ENCODE measurements at places on chromosomes 2 and 18.

DNA sequence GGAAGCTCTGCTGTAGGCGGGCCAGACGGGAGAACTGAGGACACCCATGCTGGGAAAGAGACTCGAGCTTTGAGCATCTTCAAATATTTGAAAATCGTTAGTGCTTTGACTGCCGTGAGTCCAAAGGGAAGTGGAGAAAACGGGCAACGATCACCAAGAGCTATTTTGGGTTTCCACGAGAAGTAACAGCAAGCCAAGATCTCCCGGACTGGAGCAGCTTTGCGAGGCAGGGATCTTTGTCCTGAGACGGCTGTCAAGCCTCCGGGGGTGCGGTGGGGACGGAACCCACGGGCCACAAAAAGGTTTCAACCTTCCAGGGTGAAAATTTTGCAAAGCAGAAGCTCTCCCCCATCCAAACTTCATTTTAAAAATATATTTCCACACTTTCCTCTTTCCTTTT is 195.8 kb downstream of the NDUFA10 start:
- H3K36me3 ChIP-seq = no peaks in the 10 kb centered on the region
- no peak overlapping the region for H3K27ac ChIP-seq
- no peaks in the 10 kb centered on the region for H3K27me3 ChIP-seq

DNA sequence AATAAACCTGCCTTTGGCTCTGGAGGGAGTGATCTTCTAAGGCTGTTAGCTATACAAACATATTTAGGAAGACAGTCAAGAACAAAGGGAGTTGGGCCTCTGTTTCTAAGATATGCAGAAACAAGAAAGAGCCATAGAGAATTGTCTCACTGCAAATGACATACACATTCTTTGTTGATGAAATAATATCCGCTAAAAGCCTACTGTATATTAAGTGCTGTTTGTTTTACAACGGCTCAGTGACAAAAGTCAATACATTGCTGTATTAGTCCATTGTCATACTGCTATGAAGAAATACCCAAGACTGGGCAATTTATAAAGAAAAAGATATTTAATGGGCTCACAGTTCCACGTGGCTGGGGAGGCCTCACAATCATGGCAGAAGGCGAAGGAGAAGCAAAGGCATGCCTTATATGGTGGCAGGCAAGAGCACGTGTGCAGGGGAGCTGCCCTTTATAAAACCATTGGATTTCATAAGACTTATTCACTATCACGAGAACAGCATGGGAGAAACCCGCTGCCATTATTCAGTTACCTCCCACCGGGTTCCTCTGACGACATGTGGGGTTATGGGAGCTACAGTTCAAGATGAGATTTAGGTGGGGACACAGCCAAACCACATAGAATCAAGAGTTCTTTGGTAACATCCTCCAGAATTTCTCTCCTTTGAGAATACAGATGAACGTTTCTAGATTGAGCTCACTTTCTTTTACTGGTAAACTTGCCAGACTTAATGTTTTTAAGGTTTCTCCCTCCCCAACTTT is 157.8 kb downstream of the PIK3C3 start:
- peaks cover 19% of the 10 kb centered on the region for H3K4me1 ChIP-seq
- no peaks in the 10 kb centered on the region for H3K36me3 ChIP-seq
- H3K27me3 ChIP-seq = no peaks in the 10 kb centered on the region
- H3K4me3 ChIP-seq = no peak overlapping the region
- DNase-seq = peak; percentile 11

- H3K4me3 ChIP-seq = no peak overlapping the region
- H3K4me1 ChIP-seq = peaks cover 11% of the 10 kb centered on the region
- peak; percentile 14 for DNase-seq
- H3K27ac ChIP-seq = no peak overlapping the region
- H3K36me3 ChIP-seq = no peaks in the 10 kb centered on the region
- no peaks in the 10 kb centered on the region for H3K27me3 ChIP-seq
These were observed 131.1 kb downstream of the DSEL start for GRCh38 chr18:67385455-67385854.

DNA sequence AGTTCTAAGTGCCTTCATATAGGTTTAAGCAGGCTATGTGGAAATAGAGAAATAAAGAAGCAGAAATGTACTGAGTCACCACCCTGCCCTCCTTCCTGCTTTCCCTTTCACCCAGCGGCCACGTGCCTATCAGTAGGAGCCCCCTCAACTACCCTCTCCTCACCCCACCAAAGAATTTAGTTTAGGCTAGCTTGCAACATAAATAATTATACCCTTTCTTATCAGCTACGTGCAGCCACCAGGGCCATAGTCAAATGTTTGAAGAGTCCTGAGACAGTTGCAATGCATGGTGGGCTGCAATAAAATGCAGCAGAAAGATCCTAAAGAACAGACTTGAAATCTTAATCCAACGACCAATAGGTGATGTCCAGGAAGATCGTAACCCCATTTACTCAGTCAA is 101.2 kb downstream of the RTP5 start:
- H3K4me1 ChIP-seq = peaks cover 5% of the 10 kb centered on the region
- H3K27ac ChIP-seq = no peak overlapping the region
- H3K36me3 ChIP-seq = no peaks in the 10 kb centered on the region
- H3K4me3 ChIP-seq = no peak overlapping the region
- 0 out of 2 replicates have a peak, but pooled peaks cover 3% of the 10 kb centered on the region for H3K27me3 ChIP-seq

DNA sequence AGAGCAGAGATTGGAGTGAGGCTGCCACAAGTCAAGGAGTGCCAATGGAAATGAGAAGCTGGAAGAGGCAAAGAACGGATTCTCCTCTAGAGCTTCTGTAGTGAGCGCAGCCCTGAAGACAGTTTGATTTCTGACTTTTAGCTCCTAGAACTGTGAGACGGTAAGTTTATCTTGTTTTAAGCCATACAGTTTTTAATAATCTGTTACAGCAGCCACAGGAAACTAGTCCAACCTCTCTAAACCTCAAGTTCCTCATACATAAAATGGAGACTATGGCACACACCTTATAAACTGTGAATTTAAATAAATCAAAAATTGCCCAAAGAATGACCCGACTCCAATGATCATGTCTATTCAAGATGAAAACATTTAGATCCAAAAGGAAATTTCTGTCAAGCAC is 596.5 kb downstream of the BCL11A start:
- no peak overlapping the region for H3K27ac ChIP-seq
- H3K36me3 ChIP-seq = no peaks in the 10 kb centered on the region
- no peaks in the 10 kb centered on the region for H3K27me3 ChIP-seq
- H3K4me3 ChIP-seq = no peak overlapping the region

GRCh38 chr2:70161069-70161534 is 29.7 kb downstream of the C2orf42 start:
- no peak overlapping the region for H3K4me3 ChIP-seq
- H3K27me3 ChIP-seq = no peaks in the 10 kb centered on the region
- H3K4me1 ChIP-seq = no peaks in the 10 kb centered on the region
- H3K36me3 ChIP-seq = peaks cover 22% of the 10 kb centered on the region
